ENCODE measurements at places on chromosomes 1 and 21.

GRCh38 chr21:31531967-31532366 is 127.5 kb upstream of the SOD1 start:
- no peak for DNase-seq

- no peak for DNase-seq
These were observed 2.8 kb upstream of the ELOVL1 start for GRCh38 chr1:43370564-43370963.

DNA sequence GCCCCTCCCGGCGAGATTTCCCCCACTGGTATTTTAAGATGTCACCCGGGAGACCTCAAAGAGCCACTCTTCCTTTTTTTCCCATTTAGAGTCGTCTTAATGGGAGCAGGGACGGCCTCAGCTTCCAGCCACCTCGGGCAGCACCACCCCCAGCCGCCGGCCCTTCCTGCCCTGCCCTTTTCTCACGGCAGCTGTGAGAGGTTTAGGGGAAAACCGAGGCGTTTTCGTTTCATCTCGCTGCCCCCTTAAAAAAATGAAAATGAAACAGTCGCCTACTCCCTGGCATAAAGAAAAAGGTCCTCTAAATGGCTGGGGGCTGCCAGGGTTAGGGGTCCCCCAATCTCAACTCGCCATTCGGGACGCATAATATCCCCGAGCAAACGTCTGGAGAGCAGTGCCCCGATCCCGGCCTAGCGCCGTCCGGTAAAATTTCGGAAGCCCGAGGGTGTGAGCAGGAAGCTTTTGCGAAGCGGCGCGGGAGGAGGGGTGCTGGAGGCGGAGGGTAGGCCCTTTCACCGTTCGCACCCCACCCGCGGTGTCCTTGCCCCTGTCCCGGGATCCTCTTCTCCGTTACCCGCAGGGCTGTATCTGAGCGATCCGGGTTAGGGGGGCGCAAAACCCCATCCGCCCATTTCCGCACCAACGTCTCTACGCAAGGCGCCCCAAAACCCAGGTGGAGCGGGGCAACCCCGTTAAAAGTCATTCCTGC is 1.2 kb downstream of the RUNX3 start:
- DNase-seq: peak; percentile 39

- DNase-seq: no peak
These were observed 9.6 kb upstream of the TFF1 start for GRCh38 chr21:42375966-42376337.

All from endothelial cell (in vitro differentiated cells).